ENCODE measurements at places on chromosomes 5 and 9. TPM values are rescaled to one million over a fixed set of nuclear protein-coding genes. Genes with fewer than 3 reads are reported as not detected.

- peak; percentile 62 for DNase-seq
Observed at GRCh38 chr9:33737811-33738606, 57.4 kb upstream of the PRSS3 start.

DNA sequence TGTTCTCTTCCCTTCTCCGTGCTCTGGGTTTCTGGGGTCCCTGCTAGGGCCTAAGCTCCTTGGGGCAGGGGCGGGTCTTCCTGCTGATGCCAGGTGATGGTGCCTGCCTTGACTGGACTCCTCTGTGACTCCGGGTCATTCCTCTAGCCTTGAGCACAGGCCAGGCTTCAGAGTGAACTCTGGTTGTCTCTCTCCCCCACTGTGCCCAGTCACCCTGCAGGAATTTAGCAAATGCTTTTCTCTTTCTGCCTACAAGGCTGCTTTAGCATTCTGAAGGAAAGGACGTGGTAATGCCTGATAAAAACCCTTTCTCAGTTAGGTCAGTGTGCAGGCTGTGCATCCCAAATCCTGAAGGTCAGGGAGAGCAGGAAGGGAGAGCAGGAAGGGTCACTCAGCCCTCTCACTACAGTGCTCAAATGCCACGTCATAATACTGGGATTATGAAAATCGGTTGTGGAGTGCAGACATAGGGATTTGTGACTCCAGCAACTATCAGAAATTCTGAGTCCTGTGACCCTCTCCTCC, 2.7 kb downstream of the CXCL14 start:
- no peak for DNase-seq

DNA sequence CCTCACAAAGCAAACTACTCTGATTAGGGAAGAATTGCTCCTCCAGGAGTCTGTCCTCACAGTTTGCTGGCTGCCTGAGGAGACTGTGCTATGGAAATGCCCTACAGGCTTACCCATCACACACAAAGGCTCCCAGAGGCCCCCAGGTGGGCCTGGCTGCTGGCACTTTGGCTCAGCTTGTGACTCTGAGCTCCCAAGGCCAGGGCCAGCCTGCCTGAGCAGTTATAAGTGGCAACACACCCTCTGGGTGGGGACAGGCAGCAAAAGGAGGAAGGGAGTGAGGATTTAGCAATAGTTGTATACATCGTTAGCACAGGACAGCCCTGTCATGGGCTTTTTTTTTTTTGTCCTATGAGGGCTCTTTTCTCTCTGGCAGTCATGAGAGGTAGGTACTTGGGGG, 103.5 kb downstream of the DAPK1 start:
- DNase-seq: no peak

GRCh38 chr5:139955053-139955605, 88.0 kb downstream of the NRG2 start:
- no peak for DNase-seq

GRCh38 chr5:27773166-27773565, 734.8 kb upstream of the CDH9 start:
- DNase-seq: no peak

Gene RANBP6
- 20.9 TPM for total RNA-seq

Gene COL5A1
- 164 TPM for total RNA-seq

Gene PCDHA12
- not detected for total RNA-seq

Data from endothelial cell of umbilical vein (primary cell).